ENCODE measurements at places on chromosomes 6 and 20.

DNA sequence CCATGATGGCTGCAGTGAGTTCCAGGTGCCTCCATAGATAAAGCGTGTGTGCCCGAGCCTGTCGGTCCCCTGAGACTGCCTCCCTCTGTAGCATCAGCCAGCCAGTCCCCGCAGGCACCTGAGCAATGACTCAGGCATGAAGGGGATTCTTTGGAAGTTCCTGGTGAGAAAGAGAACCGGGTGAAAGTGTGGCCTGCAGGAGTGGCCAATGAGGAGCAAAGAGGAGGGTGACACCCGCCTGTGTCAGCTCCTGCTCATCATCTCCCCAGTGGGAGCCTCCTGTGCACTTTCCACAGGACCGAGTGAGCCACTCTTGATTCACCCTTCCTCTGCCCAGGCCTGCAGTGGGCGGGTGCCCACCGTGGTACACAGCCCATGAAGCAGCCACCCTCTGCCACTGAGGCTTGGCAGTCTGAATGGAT, 71.2 kb upstream of the PTPN1 start:
- H3K27me3 ChIP-seq, result no peaks in the 10 kb centered on the region
- no peaks in the 10 kb centered on the region for H3K36me3 ChIP-seq
- no peak for DNase-seq
- no peak overlapping the region for H3K27ac ChIP-seq
- no peaks in the 10 kb centered on the region for H3K4me1 ChIP-seq

GRCh38 chr20:31706607-31707257, 15.9 kb downstream of the BCL2L1 start:
- H3K4me3 ChIP-seq, result peak overlapping the region; percentile 42
- peaks cover 40% of the 10 kb centered on the region for H3K4me1 ChIP-seq

DNA sequence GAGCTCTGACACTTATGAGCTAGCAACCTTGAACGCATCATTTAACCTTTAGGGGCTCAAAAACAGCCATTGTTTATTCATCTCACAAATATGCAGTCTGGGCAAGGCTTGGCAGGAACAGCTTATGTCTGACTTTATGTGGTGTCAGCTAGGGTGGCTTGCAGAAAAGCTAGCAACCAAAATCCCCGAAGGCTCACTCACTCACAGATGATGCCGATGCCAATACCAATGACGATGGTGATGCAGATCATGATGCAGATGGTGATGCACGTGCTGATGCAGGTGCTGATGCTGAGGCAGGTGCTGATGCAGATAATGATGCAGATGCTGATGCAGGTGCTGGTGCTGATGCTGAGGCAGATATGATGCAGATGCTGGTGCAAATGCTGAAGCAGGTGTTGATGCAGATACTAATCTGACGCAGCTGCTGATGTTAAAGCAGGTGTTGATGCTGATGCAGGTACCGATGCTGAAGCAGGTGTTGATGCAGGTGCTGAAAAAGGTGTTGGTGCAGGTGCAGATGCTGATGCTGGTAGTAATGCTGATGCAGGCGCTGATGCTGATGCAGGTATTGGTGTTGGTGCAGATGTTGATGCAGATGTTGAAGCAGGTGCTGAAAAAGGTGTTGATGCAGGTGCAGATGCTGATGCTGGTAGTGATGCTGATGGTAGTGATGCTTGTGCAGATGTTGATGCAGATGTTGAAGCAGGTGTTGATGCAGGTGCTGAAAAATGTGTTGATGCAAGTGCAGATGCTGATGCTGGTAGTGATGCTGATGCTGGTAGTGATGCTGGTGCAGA, 195.6 kb downstream of the NFATC2 start:
- H3K27me3 ChIP-seq, result peaks cover 13% of the 10 kb centered on the region
- H3K36me3 ChIP-seq, result no peaks in the 10 kb centered on the region
- H3K27ac ChIP-seq, result no peak overlapping the region
- no peaks in the 10 kb centered on the region for H3K4me1 ChIP-seq

DNA sequence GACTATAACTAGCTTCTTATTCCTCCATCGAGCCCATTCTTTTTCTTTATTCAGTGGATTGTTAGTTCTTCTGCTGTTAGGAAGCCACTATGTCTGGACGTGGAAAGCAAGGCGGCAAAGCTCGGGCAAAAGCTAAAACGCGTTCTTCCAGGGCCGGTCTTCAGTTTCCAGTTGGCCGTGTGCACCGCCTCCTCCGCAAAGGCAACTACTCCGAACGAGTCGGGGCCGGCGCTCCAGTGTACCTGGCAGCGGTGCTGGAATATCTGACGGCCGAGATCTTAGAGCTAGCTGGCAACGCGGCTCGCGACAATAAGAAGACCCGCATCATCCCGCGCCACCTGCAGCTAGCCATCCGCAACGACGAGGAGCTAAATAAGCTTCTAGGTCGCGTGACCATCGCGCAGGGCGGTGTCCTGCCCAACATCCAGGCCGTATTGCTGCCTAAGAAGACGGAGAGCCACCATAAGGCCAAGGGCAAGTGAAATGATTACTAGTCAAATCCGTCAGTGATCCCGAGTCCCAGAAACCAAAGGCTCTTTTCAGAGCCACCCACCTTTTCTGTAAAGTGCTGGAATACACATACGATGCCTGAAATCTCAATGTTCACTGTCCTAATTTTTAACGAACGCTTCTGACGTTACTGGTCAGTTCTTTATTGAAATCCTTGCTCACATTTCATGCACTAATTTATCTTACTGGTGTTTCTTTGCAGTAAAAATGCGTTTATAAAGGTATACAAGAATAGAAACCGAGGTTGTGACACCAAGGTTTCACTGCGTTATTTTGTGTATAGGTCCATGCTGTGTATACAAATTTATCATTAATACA, 129.9 kb downstream of the HFE start:
- H3K27ac ChIP-seq, result no peak overlapping the region
- H3K4me3 ChIP-seq, result no peak overlapping the region
- no peaks in the 10 kb centered on the region for H3K36me3 ChIP-seq
- no peak for DNase-seq
- no peaks in the 10 kb centered on the region for H3K27me3 ChIP-seq

DNA sequence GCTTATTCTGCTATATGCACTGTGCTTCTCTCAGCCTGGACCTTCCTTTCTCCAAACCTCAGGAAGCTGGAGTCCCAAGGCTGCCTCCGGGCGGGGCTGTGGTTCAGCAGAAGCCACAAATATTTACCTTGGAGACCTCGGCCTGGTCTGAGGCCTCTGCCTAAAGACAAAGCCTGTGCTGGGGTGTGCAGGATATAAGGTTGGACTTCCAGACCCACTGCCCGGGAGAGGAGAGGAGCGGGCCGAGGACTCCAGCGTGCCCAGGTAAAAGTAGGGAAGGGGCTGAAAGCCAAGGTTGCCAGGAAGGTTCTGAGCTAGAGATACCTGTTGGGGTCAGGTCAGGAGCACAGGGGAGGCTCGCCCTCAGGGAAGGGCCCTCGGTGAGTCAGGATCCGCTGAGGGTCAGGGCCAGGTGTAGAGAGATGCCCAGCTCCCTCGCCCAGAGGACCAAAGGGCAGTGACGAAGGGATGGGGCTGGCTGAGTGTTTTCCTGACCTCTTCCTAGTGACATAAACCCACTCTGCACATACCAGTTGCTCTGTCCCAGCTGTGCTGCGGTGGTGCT, at the start of gene BPIFB1:
Gene BPIFB1, plus strand, starts transcription at position 224 of the 565 bp plus-strand sequence. CDS start 2,860 bp downstream, outside the sequence.
- DNase-seq, result no peak
- no peak within 1 kb of the TSS for H3K27ac ChIP-seq
- peaks cover 32% of the 10 kb centered on the region for H3K27me3 ChIP-seq
- no peaks in the 10 kb centered on the region for H3K36me3 ChIP-seq
- H3K4me3 ChIP-seq, result no peak within 1 kb of the TSS
- H3K4me1 ChIP-seq, result peaks cover 12% of the 10 kb centered on the region
